ENCODE measurements at places on chromosomes 4 and X.

DNA sequence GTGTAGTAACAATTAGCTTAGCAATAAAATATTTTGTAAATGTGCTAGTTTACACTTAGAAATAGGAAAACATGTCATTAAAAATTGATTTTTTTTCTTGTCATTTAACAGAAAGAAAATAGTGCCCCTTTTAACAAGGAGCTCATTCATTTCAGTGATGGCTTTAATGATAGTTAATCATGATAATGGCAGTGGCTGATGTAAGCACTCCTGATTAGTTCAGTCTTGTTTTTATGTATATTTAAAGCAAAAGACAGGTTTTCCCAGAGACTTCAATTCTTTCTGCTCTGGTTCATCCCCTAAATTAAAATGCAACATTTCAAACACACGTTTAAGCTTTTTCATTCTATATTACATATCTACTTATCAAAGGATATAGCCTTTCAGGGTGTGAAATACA, 1039.5 kb upstream of the PCDH7 start:
- DNase-seq = no peak

- DNase-seq = no peak
Measured at GRCh38 chrX:9482408-9482807, 17.6 kb downstream of the TBL1X start.

- DNase-seq = no peak
Measured at GRCh38 chrX:134025986-134026545, 40.7 kb upstream of the GPC3 start.

- no peak for DNase-seq
Measured at GRCh38 chr4:57442831-57443291, 332.7 kb upstream of the IGFBP7 start.

DNA sequence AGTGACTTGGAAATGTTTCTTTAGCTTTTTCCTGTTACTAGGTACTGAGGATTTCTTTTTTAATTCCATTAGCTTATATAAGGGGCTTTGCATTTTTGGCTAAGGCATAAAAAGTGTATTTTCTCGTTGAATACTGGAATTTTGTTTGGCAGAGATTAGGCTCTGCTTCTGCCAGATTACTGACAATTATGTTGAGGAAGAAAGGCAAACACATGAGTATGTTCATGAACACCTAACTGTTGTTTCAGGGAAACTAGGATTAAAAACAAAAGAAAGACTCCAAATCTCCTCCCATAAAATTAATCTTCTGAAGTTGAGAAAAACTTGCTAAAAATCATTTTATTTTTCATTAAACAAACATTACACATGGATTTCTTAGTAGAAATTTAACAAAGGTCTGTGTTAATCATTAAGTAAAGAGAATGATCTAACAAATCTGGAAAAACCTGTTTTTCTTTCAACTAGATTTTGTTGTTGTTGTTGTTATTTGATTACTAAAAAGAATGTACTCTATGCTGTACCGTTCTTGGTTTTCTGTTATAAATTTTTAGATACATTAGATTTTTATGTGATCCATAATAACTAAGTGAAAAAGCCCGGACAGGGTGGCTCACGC, 43.3 kb upstream of the STAG2 start:
- no peak for DNase-seq

DNA sequence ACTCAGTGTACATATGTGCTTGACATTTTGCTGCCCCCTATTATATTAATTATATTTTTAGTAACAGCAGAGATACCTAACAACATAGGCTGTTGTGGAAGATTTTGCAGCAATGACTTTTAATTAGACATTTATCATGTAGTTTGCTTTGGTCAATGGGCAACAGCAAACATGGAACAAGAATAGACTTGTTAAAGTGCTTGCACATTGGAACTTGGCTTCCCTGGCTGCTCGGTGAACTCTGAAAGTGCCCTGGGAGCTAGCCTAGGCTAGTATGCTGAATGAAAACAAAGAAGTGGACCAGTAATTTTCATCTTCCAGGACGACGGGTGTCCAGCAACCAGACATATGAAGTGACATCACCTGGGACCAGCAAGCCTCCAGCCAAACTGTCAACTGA, 1157.1 kb downstream of the ARAP2 start:
- no peak for DNase-seq

- no peak for DNase-seq
Measured at GRCh38 chr4:53169695-53170617, 195.9 kb downstream of the SCFD2 start.

- no peak for DNase-seq
Measured at GRCh38 chr4:48756689-48757220, 23.3 kb downstream of the FRYL start.

- DNase-seq = no peak
Measured at GRCh38 chr4:140870427-140870826, 114.2 kb upstream of the TBC1D9 start.

DNA sequence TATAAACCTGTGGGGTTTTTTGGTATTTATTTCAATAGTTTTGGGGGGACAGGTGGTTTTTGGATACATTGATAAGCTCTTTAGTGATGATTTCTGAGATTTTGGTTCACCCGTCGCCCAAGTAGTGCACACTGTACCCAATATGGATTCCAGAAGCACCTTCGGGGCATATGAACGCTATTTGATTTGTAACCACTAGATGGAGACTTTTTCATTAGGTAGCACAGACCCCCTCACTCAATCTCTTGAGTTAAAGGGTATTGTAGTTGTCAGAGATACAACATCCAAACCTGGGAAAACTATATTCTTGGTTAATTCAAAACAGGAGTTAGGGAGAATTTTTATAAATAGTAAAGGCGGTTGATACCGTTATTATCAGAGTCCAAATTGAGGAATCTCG, 79.8 kb downstream of the SPANXN3 start:
- no peak for DNase-seq

GRCh38 chrX:104712515-104712914, 146.5 kb downstream of the IL1RAPL2 start:
- no peak for DNase-seq

GRCh38 chr4:177047070-177047850, 254.5 kb upstream of the VEGFC start:
- peak; percentile 9 for DNase-seq

GRCh38 chrX:18036394-18036793, 175.3 kb upstream of the RAI2 start:
- no peak for DNase-seq

DNA sequence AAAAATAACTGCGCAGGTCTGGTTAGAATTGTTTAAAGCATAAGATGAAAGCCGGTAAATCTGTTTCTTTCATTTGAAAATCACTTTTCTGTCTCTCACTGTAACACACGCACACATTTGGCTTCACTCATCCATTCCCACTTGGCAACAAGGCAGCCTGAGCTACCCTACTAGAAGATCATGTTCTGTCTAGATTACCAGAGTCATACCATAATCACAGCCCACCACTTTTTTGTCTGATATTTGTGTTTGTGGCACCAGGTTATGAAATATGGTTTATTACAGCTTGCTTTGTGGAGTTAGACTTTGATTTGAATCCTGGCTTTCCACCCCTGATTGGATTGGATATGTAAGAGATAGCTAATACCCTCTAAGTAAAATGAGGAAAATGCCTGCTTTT, 2.2 kb downstream of the USO1 start:
- no peak for DNase-seq

DNA sequence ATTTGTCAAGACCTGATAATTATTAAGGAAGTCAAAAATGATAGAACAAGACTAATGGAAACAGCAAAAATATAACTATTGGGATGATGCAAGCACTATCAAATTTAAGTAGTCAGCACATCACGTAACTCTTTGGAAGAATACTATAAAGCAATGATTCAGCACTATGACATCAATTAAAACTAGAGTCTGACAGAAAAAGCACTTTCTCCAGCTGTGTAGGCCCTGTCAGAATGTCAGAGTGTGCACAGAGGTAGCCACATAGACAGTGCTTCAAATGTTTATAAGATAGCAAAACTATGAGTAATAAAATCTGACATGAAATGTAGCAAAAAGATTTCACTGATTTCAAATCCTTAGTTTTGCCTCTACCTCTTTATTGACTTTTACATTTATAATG, 1226.6 kb upstream of the ADGRL3 start:
- no peak for DNase-seq

GRCh38 chr4:185383451-185383850, 12.3 kb downstream of the LRP2BP start:
- DNase-seq = no peak

- DNase-seq = no peak
Measured at GRCh38 chr4:1597021-1597931, 86.8 kb downstream of the FAM53A start.

- DNase-seq = peak; percentile 91
Measured at GRCh38 chr4:119300101-119300978, 21.6 kb downstream of the FABP2 start.

DNA sequence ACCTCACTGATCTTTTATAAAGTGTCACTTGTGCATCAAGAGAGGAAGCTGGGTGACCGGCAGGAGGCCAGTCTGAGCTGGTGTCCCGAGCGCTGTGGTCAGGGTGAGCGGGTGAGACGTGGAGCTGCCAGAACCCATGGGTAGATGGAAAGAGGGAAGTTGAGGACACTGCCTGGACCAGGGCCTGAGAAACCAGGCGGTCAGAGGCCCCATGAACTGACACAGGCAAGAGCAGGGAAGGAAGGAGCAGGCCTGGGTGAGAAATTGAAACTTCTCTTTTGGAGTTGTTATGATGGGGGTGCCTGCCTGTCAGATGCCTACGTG, 192.6 kb downstream of the AFAP1 start:
- DNase-seq = no peak

DNA sequence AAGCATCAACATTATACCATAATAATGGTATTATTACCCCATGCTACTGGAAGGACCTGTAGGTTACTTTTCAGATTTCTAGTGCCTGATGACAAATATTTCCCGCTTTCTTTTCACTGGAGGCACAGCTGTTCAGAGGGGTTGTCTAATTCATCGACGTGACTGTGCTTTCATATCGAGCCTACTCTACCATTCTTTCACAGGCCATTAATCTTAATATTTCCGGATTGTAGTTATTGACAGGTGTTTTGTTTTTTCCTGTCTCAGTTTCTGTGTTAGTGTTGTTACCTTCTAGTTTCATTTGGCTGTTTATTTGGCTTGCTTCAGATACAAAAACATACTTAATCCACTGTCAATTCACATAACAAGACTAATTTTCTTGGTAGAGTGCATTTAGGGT, 330.9 kb downstream of the SPOCK3 start:
- DNase-seq = no peak

DNA sequence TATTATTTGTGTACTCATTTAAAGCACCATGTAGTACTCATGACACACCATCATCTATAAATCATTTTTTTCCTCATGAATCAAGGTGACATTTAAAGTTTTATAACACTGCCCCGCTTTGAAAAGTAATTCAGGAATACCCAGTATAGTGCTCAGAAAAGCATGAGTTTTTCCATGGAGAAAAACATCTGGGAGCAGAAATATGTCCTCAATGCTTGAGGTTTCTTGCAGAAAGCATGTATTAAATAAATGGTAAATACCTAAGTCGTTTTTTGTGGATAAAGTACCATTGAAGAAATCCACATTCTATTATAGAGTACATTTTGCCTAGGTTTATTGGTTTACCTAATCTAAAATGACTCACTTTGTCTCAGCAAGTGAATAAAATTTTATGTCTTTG, 66.2 kb downstream of the UBA6 start:
- no peak for DNase-seq

DNA sequence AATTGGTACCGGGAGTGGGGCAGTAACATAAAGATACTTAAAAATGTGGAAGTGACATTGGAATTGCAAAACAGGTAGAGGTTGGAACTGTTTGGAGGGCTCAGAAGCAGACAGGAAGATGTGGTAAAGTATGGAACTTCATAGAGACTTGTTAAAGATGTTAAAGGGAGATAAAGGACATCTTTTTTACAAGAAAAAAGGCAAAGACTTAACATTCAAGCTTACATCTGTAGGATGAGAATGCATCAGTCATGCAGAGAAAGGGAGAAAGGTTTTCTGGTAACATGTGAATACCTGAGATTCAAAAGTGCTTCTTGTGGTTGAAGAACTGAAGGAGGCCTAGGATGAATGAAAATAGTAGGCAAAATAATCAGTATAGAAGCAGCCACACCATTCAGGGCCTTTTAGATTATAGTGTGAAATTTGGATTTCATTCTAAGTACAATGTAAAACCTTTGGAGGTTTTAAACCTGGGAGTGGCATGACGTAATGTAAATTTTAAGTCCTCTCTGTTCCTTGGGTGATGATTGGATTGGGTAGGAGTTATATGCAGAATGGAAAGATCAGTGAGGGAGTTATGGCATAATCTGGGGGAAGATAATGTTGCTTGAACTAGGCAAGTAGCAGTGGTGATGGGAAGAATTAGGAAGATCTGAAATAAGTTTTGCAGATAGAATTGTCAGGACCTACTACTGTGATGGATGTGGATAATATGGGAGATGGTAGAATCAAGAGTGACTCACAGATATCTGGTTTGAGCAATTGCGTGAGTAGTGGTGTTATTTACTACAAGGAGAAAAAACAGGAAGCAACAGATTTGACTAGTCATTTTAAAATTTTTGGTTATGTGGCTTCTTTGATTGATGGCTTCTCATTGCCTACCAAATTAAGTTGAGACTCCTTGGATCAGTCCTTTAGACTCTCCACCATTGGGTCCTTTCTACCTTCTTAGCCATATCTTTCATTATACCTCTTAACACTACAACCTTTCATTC, 138.7 kb downstream of the VSIG4 start:
- no peak for DNase-seq

- no peak for DNase-seq
Measured at GRCh38 chr4:90875791-90876190, 748.6 kb downstream of the CCSER1 start.

GRCh38 chr4:176262243-176262642, 6.8 kb downstream of the ASB5 start:
- no peak for DNase-seq
